ENCODE measurements at places on chromosomes 3 and 15.

GRCh38 chr3:151620071-151620470, 113.7 kb upstream of the AADACL2 start:
- DNase-seq: no peak

- DNase-seq: no peak
These were observed 31.6 kb downstream of the PGBD4 start for GRCh38 chr15:34133511-34133910.

GRCh38 chr3:122915300-122916055, 112.1 kb downstream of the SEMA5B start:
- no peak for DNase-seq

GRCh38 chr3:18177271-18177670, 247.9 kb downstream of the SATB1 start:
- no peak for DNase-seq

- DNase-seq: no peak
These were observed 79.6 kb downstream of the CGNL1 start for GRCh38 chr15:57455929-57456328.

- DNase-seq: no peak
These were observed 233.3 kb downstream of the SHOX2 start for GRCh38 chr3:157872902-157873301.

DNA sequence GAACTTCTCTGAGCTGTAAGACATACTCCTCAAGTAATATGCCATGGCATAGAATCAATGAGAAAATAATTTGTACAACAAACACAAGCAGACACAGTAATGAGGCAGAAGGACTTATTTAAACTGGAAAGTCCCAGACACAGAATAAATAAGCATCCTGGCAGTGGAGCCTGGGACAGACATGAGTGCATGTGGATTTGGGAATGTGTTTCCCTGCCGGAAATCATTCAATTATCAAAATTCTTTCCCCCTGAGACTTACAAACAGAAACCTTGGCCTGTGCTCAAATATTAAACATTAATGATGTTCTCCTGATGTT, 520.1 kb downstream of the ROBO1 start:
- no peak for DNase-seq

DNA sequence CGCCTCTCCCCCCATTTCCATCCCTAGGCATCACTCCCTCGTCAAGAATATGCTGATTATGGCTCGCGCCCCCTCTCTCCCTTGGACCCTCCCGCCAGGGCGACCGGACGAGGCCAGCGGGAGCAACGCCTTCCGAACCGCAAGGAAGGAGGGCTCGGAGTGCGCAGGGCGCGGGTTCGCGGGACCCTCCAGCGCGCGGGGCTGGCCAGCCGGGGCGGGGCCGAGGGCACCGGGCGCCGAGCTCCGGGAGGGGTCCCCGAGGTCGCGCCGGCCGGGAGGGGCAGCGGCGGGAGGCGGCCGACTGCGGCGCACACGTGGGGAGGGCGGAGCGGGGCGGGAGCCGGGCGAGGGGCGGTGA, 483 bp downstream of the EHD4 start:
- DNase-seq: no peak

DNA sequence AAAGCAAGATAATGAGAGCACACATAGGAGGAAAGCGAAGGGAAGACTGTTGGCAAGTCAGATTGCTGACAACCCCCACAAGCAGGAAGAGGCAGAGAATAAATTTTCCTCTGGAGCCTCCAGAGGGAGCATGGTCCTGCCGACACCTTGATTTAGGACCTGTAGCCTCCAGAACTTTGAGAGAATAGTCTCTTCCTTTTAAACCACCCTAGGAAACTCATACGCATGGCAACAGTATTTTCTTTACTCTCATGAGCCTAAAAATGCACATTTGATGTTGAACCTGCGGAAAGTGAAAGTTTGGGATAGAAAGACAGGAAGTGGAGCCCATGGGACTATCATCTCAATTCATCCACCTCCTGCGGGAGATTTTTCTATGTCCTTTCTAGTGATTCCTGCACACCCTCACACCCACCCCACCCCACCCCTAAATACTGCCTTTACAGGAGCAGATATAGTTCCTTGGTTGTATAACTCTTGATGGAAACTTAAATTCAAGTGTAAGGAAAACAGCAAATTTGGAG, 116.7 kb upstream of the LPP start:
- DNase-seq: no peak

DNA sequence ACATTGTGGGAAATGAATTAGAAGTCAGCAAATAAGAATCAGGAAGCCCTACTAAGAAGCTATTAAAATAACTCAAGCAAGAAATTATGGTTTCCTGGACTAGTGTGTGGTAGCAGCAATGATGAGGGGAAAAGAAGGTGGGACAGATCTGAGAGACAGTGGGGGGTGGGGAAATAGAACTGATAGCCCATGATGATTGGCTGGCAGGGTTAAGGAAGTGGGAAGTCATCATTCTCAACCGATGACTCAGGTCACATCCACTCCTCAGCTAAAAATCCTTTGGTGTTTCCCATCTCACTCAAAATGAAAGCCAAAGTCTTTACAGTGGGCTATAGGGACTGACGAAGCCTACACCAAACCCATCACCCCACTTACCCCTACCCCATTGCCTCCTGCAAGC, 153.9 kb upstream of the ARHGEF26 start:
- DNase-seq: no peak

- DNase-seq: peak; percentile 27
These were observed at the start of gene PLXNB1 for GRCh38 chr3:48429960-48430707. TSS of gene PLXNB1 (minus strand) at chr3:48430086. CDS start at chr3:48424611, 5,475 bp downstream.

DNA sequence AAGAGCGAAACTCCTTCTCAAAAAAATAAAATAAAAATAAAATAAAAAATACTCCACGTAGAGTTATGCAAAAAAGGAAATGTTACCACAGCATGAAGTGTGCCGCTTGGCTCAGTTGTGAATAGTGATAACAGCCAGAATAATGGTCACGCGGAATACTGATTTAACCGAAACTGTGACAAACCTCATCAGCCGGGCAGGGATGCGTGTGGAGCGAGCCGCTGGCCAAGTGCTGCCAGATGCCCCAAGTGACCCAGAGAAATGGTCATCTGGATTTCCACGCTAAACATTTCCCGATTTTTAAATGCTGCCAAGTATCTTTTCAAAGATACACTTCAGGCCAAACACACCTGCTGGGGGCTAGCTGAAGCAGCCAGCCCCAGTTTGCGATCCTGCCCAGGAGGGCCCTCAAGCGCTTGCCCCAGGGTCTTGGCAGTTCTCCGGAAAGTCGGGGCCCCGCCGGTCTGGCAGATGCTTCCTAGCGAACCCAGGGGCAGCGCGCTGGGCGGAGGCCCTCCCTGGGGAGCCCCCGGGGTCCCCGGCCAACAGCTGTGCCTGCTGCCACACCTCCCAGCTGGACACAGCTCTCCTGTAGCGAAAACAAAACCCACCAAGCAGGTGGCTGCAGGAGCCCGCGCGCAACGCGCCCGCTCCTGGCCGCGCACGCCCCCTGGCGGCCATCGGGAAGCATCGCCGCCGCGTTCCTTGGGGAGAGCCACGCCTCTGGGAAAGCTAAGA, 35.1 kb downstream of the CMTM6 start:
- DNase-seq: peak; percentile 79
